NCI-H526 treated with DMSO at 0.1 percent for 48 hours (cell line): ENCODE measurements at places on chromosomes 5 and 9.

DNA sequence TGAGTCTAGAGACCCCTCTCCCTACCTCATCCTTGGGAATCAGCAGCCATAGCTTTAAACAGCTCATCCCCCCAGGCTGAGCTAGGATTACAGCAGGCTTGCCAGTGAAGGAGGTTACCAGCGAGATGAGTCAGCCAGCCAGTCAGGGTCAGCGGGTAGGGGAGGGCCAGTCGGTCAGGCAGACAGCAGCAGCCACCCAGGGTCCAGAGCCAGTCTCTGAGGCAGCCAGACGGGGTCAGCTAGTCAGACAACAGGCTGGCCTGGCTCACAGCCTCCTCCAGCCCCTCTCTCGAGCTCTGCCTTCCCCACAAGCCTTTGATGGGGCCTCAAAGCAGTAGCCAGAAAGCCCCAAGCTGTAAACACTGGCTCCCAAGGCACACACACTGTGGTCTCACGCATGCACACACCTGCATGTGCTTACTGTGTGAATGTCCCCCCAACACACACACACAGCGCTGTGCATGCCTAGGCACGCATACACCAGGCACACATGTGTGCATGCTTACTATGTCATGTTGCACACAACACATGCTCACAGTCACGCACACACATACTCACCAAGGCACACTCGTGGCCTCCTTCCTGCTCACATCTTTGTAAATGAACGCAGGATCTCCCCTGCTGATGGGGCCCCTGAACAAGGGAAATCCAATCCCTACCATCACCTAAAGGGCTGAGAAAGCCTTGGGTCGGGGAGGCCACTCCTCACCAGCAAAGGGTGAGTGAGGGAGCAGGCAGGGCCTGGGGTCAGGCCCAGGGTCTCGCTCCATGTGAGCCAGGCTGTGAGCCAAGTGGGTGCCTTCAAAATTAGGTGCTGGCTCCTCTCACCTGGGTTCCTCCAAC is 28.2 kb upstream of the CPLX2 start:
- no peak for DNase-seq

DNA sequence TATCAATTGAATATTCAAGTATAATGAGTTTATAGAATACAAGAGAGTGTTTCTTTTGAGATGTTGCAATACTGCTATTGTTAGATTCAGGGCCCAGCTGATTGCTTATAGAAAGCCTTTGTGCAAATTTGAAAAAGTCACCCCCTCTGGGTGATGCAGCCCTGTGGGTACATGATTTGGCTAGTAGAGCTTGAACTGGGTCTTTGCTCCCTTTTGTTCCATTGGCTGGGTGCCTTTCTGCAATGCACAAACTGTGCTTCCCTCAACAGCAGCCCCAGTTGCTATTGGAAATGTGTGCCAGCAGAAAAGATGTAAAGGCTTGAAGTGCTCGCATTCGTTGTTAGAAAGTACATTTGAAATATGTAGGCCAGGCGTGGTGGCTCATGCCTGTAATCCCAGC is 61.8 kb upstream of the CEMIP2 start:
- no peak for DNase-seq

DNA sequence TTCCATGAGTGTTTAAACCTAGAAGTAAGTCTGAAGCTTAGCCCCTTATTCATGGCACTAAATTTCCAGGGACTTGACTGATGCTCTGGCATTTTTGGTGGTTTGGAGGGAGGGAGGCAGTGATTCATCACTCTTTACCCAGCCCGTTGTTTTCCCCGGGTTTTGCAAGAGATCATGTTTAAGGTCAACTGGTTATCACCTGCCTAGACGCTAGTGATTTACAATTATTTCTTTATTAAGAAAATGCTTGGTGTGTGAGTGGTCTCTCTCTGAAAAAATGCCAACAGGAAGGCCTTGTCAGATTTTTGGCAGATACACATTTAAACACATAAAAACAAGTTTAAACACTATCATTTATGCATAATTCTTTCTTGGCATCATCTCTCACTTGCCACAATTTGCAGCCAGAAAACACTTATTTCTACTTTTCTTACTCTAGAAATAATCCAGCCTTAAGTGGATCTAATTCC is 737.9 kb upstream of the ZNF608 start:
- DNase-seq = no peak

- no peak for DNase-seq
Observed at GRCh38 chr5:573206-573605, 38.9 kb upstream of the CEP72 start.

- DNase-seq = no peak
Observed at GRCh38 chr9:94919376-94920098, 193.0 kb downstream of the AOPEP start.

- no peak for DNase-seq
Observed at GRCh38 chr5:176190886-176191755, 47.1 kb upstream of the SIMC1 start.

GRCh38 chr5:23027331-23027730 is 174.2 kb upstream of the CDH12 start:
- no peak for DNase-seq

DNA sequence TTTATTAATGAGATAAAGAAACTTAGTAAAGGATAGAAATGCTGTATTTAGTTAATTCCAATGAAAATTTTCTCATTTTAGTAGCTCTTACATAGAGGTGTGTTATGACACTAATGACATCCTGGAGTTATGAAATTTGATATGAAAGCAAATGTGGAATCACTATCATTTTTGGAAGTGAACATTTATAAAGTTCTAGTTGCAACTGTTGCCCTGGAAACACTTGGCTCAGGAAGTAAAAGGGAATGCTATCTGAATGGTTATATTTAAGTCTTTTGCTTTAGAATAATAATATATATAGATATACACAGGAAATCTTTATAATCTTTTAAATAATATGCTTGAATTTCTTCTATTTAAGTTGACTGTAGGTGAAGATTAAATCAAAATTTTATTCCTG is 16.7 kb downstream of the ADAMTS19 start:
- DNase-seq = no peak

- DNase-seq = no peak
Observed at GRCh38 chr5:170475294-170476000, 28.4 kb upstream of the KCNIP1 start.

DNA sequence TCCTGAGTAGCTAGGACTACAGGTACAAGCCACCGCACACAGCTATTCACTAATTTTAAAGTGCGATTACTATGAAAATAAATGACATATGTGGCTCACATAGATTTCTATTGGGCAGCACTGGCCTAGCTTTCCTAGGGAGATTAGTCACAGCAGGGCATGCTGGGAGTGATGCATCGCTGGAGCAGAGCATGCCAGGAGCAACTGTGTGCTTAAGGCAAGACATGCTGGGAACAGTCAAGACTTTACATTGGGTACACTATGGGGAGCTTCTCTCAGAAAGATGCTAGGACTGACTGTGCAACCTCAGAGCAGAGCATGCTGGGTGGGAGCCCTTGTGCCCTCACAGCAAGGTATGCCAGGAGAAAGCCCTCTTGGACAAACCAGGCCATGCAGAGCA is 9.3 kb downstream of the ST6GALNAC6 start:
- no peak for DNase-seq
